ENCODE measurements at places on chromosomes 1 and 21. TPM values are rescaled to one million over a fixed set of nuclear protein-coding genes. Genes with fewer than 3 reads are reported as not detected.

DNA sequence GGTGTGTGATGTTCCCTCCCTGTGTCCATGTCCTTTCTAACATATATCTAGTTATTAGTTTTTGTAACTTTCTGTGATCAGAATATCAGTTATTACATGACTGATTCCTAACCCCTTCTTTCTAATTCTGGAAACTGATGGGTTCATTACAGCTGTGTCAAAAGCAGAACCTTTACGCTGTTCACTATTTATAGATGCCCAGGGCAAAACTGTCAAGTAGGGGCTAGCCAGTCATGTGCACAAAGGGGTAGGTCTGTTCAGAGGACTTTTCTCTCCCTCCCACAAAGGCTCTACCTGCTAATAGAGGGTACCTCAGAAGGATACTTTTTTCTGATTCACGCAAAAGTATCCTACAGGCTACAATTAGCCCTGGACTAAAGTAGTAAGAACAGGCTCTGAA lies 79.2 kb downstream of the NRDC start:
- DNase-seq, result no peak

DNA sequence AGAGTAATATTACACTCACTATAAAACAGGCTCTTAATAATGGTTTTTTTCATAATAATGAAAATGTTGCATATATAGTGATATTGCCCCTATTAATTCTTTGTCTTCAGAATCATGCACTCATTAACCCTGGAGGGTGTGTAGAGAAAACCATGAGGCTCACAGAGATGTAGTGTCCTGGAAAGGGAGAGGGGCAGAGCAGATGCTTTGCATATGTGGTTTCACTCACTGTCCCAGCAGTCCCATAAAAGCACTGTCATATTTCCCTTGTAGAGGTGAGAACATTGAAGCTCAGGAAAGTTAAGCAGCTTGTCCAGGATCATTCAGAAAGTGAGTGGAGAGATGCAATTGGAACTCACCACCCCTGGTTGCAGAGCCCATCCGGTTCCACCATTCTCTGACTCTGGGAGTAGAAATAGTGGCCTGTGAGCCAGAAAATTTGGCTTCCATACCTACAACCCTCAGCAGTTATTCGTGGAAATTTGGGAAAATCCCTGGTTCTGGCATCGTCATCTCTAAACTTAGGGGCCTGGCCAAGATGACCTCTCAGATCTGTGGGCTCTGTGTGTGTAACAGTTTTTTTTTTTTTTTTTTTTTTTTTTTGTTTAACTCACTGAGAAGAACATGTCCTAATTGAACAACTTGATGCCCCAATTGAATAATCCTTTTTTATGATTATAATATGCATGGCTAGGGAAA lies 86.4 kb downstream of the RGL1 start:
- no peak for DNase-seq

DNA sequence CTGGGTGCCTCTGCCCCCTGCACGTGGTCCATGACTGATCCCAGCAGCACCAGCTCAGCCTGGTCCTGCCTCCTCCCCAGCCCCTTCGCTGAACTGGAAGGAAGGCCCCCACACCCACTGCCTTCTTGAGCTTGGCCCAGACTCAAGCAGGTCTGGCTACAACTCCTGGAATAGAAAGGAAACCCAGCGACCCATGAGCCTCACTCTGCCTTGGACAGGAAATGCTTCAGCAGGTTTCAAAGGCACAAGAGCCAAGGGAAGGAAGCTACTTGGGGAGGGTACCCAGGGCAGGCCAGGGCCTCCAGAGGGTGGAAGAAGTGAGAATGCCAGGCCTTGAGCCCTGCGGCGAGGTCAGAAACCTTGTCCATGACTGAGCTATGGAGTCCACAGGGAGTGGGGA lies 35.9 kb upstream of the RD3 start:
- DNase-seq, result no peak

DNA sequence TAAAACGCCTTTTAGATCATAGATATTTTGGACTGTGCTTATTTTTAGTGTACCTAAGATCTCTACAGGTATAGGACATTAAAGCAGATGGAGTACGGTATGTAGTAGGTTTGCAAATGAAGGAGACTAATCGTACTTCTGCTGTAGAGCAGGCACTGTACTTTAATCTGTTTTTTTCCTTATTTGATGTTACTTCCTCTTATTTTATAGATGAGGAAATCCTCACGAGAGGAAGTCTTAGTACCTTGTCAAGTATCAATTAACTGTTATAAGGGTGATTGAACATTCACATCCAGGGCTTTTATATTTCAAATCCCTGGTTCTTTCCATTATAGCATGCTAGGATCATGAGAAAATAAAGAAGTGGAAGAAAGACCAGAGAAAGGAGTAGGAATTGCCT lies 41.1 kb downstream of the CACHD1 start:
- DNase-seq, result no peak

Gene RTCA
- 36.8 TPM for total RNA-seq
